ENCODE measurements at places on chromosomes 16 and 17.

DNA sequence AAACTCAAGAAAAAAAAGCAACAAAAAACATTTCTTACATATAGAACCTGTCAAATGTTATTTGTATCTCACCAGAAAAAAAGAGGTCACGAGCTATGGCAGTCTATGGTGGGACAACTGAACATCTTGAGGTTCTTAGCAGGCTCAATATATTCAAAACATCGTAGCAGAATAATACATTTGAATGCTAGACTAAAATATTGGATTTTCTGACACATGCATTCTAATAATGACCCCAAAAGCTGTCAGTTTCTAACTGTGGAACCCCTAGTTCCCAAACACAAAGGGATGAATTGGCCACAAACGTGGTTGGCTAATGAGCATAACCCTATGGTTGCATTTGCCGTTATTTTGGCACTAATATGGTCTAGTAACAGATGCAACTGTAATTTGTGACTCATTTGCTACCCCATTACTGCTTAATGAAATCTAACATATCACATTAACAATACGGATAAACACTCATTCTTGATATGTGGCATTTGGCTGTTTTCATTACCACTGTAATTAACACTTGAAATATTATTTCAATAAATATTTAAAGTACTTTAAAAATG, 81.2 kb downstream of the TOX3 start:
- DNase-seq = no peak

- no peak for DNase-seq
Measured at GRCh38 chr17:6000426-6000825, 69.8 kb upstream of the WSCD1 start.

GRCh38 chr17:17445925-17446665, 30.7 kb upstream of the MED9 start:
- DNase-seq = no peak

DNA sequence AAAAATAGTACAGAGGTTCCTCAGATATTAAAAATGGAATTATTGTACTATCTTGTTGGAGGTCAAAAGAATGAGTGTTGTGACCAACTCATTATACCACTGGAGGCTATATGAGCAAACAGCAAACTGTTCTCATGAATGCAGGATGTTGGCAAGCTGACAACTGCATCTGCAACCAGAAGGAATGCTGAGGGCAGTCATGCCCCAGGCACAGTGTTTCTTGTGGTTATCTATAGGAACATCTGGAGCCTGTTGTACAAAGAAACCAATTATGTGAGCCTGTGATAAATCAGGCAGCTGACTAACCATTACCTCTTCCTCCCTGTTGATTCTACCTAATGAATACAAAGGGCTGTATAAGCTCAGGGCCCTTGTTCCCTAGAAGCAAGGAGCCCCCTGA, 2057.1 kb downstream of the TP53TG3F start:
- DNase-seq = no peak

- no peak for DNase-seq
Measured at GRCh38 chr17:39002991-39003715, 36.0 kb upstream of the FBXO47 start.

DNA sequence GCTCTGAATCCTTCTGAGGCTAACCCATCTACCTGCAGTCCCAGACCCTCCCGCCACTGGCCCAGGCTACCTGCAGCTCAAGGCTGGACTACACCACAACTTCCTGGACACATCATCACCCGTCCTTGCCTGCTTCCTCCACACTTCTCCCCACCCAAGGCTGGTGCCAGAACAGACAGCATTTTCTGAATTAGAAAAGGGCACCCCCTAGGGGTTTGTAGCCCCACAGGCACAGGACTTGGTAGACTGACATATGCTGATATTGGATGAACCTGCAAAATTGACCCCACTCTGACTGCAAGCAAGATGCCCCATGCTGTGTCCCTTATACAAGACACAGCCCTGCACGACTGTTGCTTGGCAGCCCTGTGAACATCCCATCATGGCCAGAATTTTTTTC, 271.5 kb upstream of the C16orf82 start:
- DNase-seq = no peak

- DNase-seq = no peak
Measured at GRCh38 chr17:38616361-38616760, 10.6 kb upstream of the SRCIN1 start.

DNA sequence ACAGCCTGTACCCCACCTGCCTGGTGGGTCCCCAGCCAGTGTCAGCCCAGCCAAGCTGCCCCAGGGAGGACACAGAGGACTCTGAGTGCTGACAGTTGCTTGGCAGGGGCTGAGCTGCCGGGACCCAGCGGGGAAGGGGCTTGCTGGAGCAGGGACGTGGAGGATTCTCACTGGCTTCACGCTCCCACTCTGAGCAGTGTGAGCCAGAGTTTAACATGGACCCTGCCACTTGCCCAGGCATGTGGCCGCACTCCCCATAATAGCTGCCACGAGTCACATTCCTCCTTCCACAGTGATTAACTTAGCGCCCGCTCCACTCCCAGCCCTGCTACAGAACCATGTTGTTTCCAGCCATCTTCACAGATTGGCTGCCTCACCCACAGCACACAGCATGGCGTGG, 31.2 kb downstream of the SREBF1 start:
- no peak for DNase-seq

- DNase-seq = no peak
Measured at GRCh38 chr16:22932032-22932771, 118.2 kb downstream of the HS3ST2 start.

- DNase-seq = no peak
Measured at GRCh38 chr16:81696166-81696960, 82.7 kb upstream of the PLCG2 start.

GRCh38 chr17:17035490-17035889, 6.8 kb upstream of the MPRIP start:
- DNase-seq = no peak

- DNase-seq = no peak
Measured at GRCh38 chr17:8138374-8138671, 13.9 kb downstream of the PER1 start.

DNA sequence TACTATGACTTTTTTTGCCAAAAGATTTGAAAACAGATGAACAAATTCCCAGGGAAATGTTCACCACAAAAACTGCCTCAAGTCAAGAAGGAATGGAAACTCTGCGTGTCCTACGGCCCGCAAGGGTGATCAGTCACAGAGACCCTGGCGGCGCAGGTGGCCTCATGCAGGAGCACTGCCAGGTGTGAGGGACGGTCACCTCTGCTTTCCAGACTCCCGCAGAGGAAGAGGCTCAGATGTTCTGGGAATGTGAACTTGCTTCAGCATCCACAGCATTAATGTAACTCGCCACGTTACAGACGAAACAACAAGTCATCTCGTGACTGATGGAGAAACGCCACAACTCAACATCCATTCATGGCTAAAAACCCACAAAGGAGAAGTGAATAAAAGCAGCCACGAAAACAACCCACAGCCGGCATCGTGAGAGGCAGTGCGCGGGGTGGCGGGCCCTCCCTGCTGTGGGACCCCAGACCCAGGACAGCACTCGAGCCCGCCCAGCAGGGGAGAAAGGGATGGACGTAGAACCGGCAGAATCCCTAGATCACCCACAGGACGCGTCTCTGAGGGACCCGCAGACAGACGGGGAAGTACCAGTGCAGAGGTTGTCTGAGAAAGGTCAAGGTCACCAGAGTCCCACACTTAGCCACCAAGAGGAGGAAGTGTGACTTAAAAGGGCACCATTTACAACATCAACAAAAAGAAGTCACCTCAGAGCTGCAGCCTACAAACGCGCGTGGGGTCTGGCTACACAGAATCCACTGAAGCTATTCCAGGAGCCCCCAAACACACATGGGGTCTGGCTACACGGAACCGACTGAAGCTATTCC, 76.9 kb upstream of the GNG13 start:
- DNase-seq = no peak

DNA sequence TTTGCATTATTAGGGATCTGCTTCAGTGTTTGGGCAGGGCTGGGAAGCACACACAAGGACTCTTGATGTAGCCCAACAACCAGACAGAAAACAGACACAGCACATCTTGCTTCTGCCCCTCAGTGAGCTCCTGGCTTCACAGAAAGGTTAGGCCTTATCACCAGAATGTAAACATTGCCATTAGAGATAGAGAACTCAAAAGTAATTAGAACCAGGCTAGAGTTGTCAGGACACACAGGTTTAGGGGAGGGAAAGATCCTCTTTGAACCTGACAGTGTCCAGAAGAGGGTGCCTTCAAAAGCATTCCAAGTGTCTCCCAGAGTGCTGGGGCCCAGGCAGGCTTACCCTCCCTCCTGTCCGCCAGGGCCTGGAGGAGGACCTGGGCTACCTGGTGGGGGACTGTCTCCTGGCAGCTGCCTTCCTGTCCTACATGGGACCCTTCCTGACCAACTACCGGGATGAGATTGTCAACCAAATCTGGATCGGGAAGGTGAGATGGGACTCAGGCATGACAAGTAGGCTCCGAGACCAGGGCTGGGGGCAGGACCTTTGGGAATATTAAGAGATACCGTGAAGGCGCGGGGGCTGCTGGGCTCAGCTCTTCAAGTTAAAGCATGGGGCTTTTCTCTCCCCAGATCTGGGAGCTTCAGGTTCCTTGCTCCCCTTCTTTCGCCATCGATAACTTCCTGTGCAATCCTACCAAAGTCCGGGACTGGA, 16.9 kb upstream of the KDM6B start:
- no peak for DNase-seq

DNA sequence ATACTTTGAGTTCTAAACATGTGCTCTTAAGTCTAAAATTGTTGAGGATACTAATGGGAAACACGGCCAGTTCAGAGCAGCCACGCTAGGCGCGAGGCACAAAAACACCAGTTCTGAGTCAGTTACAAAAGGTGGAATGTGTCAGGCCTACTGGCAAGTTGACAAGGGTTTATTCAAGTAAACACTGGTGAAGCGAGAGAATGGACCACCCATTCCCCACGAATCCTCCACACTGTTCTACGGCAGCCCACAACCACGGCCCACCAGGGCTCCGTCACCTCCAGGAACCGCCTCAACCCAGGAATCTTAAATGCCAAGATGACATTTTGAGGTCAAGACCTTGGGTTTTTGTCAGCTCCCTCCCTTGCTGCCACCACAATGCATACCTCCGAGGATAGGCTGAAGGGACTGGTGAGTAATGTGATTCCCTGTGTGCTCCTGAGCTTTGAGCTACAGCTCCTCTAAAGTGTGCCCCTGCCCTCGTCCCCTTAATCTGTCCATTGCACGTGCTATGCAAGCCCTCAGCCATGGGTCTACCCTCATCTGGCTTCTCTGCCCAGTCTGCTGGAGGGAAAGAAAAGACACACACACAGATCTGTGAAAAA, 28.5 kb upstream of the TRAP1 start:
- DNase-seq = no peak

DNA sequence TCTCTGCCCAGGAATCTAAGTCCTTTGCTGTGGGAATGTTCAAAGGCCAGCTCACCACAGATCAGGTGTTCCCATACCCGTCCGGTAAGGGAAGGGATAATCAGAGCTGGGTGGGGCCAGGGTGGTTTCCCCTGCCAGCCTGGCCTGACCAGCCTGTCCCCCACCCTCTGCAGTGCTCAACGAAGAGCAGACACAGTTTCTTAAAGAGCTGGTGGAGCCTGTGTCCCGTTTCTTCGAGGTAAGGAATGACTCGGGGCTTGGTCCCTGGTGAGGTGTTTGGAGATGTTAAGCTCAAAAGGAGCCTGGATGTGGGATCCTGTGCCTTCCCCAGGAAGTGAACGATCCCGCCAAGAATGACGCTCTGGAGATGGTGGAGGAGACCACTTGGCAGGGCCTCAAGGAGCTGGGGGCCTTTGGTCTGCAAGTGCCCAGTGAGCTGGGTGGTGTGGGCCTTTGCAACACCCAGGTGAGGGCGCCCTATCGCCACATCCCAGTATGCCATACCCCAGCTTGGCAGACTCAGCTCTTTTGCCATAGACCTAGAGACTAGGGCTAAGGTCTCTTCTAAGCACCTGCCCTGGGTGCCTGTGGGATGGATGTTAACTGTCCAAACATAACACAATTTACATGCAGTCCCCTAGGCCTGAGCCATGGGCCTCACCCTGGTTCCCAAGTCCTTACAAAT, 997 bp downstream of the ACADVL start:
- no peak for DNase-seq

DNA sequence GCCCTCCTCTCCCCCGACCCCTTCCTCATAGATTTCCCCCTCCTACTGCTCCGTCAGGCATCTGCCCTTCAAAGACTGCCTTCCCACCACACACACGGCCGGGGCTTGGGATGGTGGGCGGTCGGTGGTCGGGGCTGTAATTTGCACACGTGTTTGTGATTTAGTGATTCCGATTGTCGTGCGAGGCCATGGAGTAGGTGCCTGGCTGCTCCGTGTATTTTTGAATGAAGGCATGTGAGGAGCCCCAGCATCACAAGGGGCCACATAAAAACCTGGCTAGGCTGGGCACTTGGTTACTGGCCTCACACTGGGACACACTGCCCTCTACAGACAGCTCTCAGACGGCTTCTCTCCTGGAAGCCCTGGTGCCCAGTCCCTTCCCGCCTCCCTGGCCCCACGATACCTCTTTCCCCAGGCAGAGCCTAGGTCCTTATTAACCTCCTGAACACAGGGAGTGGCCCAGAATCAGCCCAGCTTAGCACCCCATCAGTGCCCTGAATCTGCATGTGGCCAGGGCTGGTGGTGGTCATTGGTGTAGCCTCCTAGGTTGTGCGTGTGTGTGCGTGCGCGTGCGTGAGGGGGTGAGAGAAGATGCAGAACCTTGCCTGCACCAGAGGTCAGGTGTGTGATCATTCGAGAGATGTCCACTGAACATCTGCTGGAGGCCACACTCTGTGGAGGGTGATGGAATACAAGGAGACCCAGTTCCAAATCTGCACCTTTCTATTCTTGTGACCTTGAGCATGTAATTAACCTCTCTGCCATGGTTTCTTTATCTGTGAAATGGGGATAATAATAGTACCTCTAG, 1.3 kb upstream of the SOCS1 start:
- peak; percentile 27 for DNase-seq

- no peak for DNase-seq
Measured at GRCh38 chr16:24773771-24774427, 44.4 kb downstream of the TNRC6A start.

DNA sequence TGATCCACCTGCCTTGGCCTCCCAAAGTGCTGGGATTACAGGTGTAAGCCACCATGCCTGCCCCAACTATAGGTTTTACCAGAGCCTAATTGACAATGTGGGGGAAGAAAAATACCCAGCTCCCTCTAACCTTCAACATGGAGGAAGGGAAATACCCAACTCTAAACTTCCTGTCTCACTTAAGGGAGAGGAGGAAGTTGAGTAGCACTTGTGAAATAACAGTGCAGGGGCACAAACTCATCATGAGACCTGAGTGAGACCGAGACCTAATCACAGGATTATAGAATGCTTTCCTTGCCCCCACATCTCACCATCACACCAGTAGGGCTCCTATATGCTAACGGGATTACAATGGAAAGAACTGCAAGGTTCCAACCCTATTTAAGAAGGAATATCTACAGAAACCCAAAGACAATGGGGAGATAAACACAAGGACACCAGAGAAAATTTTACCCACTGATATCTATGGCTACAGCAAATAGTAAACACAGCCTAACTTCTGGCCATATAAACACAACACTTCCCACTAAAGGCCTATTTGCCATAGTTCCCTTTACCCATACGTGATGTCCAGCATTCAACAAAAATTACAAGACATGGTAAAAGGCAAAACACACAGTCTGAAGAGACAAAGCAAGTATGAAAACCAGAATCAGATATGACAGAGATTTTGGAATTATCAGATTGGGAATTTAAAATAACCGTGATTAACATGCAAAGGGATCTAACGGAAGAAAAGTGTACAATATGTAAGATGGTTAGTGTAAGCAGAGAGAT, 26.9 kb downstream of the OR3A1 start:
- DNase-seq = no peak
